ENCODE measurements at places on chromosomes 3 and 15. TPM values are rescaled to one million over a fixed set of nuclear protein-coding genes. Genes with fewer than 3 reads are reported as not detected.

Gene ARHGEF26
- 2.5 TPM for total RNA-seq

Gene RAD51
- total RNA-seq = 1.6 TPM

Gene PLSCR2
- total RNA-seq = not detected

Gene KNSTRN
- 11.0 TPM for total RNA-seq

Gene PGBD4
- 1.8 TPM for total RNA-seq

Gene UNC13C
- not detected for total RNA-seq

Data from smooth muscle cell of bladder (primary cell).